ENCODE measurements at places on chromosomes 13 and 19.

DNA sequence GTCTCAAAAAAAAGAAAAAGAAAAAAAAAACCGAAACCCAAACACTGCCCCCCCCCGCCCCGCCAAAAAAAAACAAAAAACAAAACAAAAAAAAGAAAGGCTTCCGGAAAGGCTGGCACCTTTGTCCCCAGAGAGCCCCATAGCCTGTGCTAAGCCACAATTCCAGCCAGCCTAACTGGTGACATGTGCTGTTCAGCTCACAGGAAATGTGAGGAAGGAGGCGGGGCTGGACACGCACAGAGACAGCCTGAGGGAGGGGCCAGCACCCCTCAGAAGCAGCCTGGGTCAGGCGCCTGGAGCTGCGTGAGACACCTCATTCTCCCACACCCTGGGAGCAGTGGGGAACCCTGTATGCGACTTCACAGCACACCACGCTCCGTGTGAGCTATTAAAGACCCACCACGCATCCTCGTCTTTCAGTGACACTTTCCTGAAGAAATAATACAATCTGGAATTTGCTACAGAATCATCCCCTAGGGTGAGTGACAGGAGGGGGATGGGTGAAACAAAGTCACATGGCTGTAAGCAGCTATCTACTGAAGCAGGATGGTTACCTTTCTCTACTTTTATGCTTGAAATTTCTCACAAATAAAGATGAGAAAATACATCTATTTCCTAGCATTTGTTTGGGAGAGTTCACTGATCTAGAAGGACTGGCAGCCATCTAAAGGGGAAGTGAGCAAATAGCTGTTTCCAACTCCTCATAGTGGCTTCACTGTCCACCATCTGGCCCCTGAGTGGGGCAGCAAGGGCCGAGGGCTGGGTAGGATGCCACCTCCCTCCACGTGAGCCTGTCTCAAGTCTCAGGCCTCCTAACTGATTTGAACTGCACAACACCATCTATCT lies 12.3 kb upstream of the SLC35E1 start:
- peak; percentile 73 for DNase-seq

DNA sequence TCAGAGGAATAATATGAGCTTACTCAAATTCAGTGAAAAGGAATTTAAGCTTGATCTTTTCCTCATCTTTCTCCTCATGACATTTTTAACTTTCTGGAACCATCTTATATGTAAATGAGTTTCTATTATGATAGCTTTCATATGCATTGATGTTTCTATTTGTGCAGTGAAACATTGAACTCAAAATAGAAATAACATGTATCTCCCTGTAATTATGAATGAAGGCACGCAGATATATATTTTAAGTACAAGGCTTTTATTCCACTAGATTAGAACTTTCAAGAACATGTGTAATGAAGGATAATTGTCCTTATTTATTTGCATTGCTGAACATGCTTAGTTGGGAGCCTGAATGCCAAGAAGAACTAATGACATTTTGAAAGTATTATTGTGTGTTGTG lies 1391.7 kb upstream of the MIR17HG start:
- DNase-seq = no peak

DNA sequence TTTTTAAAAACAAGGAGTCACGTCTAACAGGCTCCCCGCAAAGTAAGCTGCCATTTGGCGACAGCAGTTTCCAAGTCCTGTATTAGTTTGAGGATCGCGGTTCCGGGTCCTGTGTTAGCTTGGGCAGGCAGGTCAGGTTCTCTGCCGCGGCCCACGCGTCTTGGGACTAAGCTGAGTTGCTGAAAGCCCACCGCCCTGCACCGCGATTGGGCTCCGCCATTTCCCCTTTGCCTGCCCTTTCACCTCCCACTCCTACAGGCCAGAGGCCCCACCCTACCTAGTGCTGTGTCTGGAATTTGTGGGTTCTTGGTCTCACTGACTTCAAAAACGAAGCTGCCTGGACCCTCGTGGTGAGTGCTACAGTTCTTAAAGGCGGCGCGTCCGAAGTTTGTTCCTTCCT lies 6.8 kb downstream of the PARP4 start:
- no peak for DNase-seq

- DNase-seq = no peak
These were observed 473.2 kb downstream of the DCT start for GRCh38 chr13:94006296-94006695.

DNA sequence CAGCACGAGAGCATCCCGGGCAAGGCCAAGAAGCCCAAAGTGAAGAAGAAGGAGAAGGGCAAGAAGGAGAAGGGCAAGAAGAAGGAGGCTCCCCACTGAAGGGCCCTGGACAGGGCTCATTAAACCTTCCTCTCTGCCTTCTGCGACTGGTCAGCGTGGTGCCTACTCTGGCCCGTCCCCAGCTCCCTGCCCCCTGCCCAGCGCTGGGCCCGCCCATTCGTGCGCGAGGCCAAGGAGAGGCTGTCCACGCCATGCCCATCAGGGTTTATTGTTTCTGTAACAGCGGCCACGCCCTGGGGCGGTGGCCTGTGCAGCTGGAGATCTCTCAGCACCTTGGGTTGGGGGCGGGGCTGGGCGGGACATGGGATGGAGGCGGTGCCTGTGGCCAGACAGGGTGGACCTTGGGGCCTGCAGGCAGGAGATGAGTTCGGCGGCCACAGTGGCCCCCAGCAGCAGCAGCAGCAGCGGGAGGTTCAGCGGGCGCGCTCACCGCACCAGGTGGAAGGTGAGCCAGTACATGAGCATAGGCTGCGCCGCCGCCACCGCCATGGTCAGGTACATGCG lies 897 bp downstream of the C19orf33 start:
- DNase-seq = no peak

DNA sequence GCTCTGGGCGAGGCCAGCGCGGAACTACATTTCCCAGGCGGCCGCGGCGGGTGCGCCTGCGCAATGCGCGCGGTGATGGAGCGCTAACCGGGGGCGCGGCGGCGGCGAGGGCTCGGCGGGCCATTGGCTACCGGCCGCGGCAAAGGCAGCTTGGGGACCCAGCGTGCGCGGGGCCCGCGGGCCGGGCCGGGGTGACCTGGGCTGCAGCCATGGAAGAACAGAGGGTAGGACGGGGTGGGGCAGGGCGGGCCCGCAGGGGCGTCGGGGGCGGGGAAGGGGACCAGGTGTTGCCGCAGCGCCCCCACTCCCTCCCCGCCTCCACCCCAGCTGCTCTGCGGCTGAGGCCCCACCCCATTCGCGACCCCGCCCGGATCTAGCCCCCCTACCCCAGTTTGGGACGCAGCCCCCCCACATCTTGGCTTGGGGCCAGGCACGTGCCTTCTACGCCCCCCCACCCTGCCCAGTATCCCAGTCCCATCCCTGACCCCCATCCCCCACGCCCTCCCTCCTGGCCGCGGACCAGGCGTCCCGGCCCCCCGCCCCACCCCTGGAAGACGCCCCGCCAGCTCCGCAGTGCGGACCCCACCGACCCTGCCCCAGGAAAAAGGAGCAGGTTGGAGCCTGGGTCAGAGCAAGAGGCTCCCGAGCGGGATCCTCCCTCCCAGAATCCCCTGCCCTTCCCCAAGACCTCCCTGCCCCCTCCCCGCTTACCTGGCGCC lies at the start of gene FSD1:
TSS of gene FSD1 (plus strand) at position 61 of the 719 bp plus-strand sequence. CDS start at position 210, 149 bp downstream.
- DNase-seq = peak; percentile 72

DNA sequence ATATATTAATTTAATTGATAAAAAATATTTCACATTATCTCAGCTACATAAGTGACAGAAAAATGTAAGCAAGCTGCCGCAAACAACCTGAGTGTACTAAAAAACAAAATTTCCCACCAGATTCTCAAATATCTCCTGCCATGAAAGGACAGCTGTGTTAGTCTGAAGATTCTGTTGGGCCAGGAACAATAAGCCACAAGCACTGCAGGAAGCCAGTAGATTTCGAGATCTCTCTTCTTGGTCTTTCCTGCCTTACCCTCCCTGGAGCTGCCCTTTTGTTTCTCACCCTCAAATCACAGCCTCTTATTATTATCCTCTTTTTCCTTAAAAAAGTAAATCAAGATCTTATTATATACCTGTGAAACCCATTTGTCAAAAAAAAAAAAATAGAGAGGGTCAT lies 165.6 kb downstream of the EFNB2 start:
- no peak for DNase-seq

DNA sequence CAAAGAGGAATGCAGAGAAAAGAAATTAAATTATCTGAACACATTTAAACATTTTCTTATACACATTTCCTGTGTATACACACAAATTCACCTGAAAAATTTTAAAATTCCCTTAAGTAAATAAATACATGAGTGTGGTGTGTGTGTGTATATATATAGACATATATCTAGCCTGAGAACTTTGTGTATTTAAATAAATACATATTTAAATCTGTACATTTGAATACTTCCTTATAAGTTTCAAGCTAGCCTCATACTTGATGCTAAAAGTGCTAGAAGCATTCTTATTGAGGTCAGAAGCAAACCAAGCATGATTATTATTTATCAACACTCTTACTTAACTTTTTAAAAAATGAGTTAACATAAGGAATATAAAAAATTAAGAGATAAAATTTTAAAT lies 260.7 kb downstream of the NHLRC3 start:
- no peak for DNase-seq

- no peak for DNase-seq
These were observed 12.9 kb downstream of the DPF1 start for GRCh38 chr19:38211151-38211591.

DNA sequence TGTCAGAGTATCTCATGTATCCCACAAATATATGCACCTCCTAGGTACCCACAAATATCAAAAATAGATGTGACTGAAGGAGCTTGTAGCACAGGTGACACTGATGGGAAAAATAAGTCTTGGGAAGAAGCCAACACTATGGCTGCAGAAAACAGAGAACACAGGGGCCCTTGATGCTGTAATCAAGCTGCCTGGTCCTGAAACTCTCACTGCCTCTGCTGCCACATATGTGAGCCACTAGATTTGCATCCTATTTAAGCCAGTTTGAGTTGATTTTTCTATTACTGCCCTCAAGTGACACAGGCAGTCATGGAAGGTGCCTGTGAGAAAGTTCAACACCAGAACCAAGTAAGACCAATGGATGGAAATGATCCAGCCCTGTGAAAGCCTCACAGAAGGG lies 720.8 kb downstream of the UQCRFS1 start:
- no peak for DNase-seq

GRCh38 chr19:18443831-18444230 lies 5.9 kb upstream of the ISYNA1 start:
- DNase-seq = no peak

DNA sequence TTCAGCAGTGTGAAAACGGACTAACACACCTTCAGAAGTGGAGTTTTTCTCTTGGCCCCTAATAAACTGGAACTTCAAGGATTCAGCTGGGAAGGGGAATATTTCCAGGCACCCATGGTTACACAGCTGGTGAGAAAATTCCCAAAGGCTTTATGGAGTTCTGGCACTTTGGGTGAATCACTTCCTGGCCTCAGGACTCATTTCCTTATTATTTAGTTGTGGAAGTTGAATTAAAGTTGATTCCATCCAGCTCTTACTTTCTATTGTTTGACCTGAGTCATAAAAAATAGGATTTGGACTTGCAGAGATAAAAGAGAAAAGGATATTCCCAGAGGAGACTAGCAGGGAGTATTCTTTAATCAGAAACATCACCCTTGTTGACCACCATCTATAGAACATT lies 882.1 kb downstream of the UQCRFS1 start:
- no peak for DNase-seq

GRCh38 chr13:75612354-75612753 lies 23.8 kb upstream of the LMO7 start:
- no peak for DNase-seq

All from stimulated activated CD4-positive, alpha-beta T cell treated with anti-CD3 and anti-CD28 coated beads, Interleukin-2, amount 100 ng/mL, for 48 hours (primary cell).